ENCODE measurements at places on chromosomes 16 and 17. TPM values are rescaled to one million over a fixed set of nuclear protein-coding genes. Genes with fewer than 3 reads are reported as not detected.
A peak's percentile ranks its signal among the peaks of the same experiment; 100 is the strongest.

The DRC7 gene
- total RNA-seq = not detected

The DHRS7C gene
- not detected for total RNA-seq

The CCDC144A gene
- 0.16 TPM for total RNA-seq

The DNAH9 gene
- total RNA-seq = not detected

The SOX9 gene
- 1.9 TPM for total RNA-seq

The MYL11 gene
- total RNA-seq = not detected

The HBA2 gene
- not detected for total RNA-seq

DNA sequence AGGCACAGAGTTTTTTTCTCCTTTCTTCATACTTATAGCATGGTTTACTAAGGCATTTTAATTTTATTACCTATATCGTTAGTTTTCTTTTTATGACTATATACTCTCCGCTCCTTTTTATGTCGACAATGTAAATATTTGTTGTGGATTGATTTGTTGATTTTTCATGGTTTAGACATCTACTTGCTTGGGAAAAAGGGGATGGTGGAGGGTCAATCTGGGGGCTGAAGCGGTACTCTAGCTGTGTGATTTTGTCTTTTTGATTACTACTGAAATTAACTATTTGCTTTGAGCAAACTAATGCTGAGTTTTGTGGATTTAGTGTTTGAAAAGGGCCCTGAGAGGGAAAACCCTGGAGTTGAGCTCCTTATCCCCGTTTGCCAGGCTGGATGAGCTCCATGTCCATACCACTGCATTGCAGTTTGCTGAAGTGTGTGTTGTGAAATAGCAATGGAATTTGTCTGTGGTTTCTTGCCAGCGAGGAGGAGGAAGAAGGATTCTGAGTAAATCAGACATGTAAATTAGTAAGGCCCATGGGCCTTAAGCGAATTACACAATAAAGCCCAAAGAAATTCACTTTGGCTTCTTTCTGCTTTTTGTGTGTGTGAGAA, 72.0 kb downstream of the FTO start:
- H3K36me3 ChIP-seq = no peaks in the 10 kb centered on the region
- H3K27me3 ChIP-seq = no peaks in the 10 kb centered on the region
- peak overlapping the region; percentile 5 for H3K4me3 ChIP-seq
- peak overlapping the region; percentile 91 for H3K27ac ChIP-seq

DNA sequence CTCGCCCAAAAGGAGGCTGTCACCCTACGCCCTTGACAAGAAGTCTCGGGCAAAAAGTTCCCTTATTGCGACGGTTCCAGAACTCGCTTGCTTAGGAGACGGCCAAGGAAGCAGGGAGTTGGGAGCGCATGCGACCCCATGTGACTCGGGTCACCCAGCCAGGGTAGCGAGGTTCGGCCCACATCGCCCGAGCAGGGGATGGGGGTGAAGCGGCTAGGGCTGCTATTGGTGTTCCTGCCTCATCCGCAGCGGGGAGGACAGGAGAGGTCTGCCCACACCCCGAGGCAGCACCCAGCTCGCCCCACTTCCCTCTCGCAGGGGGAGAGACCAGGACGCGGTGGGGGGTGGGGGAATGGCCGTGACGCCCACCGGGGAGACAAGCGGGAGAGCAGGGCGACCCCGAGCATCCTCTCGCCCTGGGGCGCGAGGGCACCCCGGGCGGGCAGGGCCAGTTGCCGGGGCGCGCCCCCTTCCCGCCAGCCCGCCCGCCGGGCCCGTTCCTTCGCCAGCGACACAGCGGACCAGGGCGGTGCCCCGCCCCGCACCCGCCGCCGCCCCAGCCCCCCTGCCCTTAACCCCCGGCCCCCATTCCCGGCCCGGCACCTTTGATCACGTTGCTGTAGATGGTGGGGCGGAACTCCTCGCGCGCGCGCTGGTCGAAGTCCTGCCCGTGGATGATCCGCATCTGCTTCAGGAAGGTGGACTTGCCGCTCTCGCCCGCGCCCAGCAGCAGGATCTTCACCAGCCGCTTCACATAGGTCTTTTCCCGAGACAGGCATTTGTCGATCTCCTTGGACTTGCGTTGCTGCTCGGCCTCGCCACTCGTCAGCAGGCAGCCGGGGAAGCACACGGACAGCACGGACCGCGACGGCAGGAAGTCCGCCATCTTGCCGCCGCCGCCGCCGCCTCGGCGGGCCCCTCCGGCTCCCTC, 567 bp downstream of the GNA13 start:
- peaks cover 23% of the 10 kb centered on the region for H3K36me3 ChIP-seq
- peak overlapping the region; percentile 98 for H3K27ac ChIP-seq
- no peak for DNase-seq
- H3K4me1 ChIP-seq = peaks cover 35% of the 10 kb centered on the region
- H3K27me3 ChIP-seq = peaks cover 2% of the 10 kb centered on the region

GRCh38 chr17:39822051-39822451, 42.1 kb downstream of the IKZF3 start:
- DNase-seq = no peak
- H3K27me3 ChIP-seq = peaks cover 39% of the 10 kb centered on the region
- no peaks in the 10 kb centered on the region for H3K36me3 ChIP-seq
- peaks cover 2% of the 10 kb centered on the region for H3K4me1 ChIP-seq
- H3K27ac ChIP-seq = no peak overlapping the region
- H3K4me3 ChIP-seq = no peak overlapping the region

DNA sequence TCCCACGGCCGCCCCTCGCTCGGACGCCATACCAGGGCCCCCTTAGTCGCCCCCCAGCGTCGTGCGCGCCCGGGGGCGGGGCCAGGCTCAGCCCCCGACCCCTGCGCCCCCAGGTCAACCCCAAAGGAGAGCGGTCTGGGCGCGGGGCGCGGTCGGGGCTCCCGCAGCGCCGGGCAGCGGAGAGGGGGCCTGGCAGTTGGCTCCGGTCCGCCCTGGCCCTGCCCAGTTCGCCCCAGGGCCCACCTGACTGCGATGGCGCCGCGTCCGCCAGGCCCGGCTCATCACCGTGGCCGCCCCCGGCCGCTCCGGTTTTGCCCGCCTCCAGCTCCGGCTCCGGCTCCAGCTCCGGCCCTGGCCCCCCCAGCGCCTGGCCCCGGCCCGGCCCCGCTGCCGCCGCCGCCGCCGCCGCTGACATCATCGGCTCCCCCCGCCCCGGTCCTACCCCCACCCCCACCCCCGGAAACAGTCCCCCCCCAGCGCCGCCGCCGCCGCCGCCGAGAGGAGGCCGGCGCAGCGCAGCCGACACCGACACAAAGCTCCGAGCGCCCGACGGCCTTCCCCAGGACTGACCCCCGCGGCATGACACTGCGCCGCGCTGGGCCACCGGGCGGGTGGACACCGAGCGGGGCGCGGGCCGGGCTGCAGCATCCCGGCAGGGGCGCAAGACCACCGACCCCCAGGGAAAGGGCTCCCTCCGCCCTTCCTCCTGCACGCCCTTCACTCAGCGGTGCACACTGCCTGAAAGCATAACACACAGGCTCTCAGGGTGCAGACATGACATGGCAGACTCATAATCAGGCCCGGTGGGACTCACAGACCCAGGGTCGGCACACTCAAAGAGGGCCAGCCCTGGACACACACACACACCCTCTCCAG, at the start of gene ZBTB4:
Gene ZBTB4, minus strand, starts transcription at position 419 of the 876 bp plus-strand sequence. CDS start 12,830 bp downstream, outside the sequence.
- H3K4me1 ChIP-seq = peaks cover 58% of the 10 kb centered on the region
- DNase-seq = no peak
- peaks cover 4% of the 10 kb centered on the region for H3K36me3 ChIP-seq

- peak; percentile 78 for DNase-seq
- peaks cover 2% of the 10 kb centered on the region for H3K4me1 ChIP-seq
- H3K27ac ChIP-seq = no peak overlapping the region
- no peaks in the 10 kb centered on the region for H3K36me3 ChIP-seq
Observed at GRCh38 chr16:89583895-89584644, 8.5 kb downstream of the CPNE7 start.

- H3K27me3 ChIP-seq = peaks cover 8% of the 10 kb centered on the region
- no peaks in the 10 kb centered on the region for H3K36me3 ChIP-seq
- H3K27ac ChIP-seq = no peak overlapping the region
Observed at GRCh38 chr16:77585379-77586251, 136.7 kb upstream of the NUDT7 start.

DNA sequence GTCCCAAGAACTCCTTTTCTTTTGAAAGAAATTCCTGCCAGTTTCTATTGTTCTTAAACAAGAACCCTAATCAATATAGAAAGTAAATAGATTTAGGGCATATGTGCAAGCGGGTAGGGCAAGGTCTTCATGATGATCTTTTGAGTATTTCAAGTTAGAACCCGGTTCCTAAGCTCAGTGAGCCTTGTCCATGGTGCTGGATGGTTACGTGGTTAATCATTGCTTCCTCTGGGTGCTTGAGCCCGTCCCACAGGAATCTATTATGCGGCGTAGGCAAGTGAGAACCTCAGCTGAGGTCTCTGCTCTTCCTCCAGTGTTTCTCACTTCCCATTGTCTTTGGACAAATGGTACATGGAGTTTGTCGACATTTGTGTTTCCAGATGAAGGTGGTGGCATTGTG, 580.8 kb upstream of the EEF2KMT start:
- H3K36me3 ChIP-seq = no peaks in the 10 kb centered on the region
- no peak overlapping the region for H3K27ac ChIP-seq
- no peaks in the 10 kb centered on the region for H3K27me3 ChIP-seq
- no peak overlapping the region for H3K4me3 ChIP-seq

DNA sequence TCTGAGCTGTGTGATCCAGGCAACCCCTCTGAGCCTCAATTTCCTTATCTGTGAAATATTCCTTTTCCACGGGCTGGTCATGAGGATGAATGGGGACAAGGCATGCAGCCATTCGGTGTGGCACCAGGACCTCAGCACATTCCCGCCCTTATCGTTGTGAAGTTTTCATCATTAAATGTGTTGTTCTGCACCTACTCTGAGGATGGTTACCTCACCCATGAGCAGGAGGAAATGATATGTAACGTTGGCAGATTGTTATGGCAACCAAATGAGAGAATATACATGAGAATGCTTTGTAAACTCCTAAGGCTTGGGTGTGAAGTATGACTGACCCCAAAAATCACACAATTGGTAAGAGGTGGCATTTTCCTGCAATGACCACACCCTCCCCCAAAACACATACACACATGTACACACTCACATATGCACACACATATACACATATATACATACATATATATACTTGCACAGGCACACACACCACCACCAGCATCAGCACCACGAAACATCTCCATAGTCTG, 39.5 kb downstream of the SMARCE1 start:
- H3K4me3 ChIP-seq = no peak overlapping the region
- H3K27ac ChIP-seq = no peak overlapping the region
- H3K36me3 ChIP-seq = no peaks in the 10 kb centered on the region

DNA sequence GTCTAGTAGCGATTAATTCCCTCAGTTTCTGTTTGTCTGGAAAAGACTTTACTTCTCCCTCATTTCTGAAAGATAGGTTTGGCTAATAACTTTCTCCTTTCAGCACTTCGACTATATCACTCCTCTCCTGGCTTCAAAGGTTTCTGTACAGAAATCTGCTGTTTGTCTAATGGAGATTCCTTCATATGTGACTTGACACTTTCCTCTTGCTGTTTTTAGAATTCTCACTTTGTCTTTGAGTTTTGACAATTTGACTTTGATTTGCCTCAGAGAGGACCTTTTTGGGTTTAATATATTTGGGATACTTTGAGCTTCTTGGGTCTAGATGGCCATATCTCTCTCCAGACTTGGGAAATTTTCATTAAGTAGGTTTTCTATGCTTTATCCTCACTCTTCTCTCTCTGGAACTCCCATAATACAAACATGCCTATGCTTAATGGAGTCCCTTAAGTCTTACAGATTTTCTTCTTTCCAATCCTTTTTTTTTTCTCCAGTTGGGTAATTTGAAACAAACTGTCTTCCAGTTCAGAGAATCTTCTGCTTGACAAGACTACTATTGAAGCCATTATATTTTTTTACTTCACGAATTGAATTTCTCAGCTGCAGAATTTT, 7.8 kb upstream of the PRSS21 start:
- DNase-seq = no peak
- H3K4me3 ChIP-seq = no peak overlapping the region
- peaks cover 26% of the 10 kb centered on the region for H3K27me3 ChIP-seq

DNA sequence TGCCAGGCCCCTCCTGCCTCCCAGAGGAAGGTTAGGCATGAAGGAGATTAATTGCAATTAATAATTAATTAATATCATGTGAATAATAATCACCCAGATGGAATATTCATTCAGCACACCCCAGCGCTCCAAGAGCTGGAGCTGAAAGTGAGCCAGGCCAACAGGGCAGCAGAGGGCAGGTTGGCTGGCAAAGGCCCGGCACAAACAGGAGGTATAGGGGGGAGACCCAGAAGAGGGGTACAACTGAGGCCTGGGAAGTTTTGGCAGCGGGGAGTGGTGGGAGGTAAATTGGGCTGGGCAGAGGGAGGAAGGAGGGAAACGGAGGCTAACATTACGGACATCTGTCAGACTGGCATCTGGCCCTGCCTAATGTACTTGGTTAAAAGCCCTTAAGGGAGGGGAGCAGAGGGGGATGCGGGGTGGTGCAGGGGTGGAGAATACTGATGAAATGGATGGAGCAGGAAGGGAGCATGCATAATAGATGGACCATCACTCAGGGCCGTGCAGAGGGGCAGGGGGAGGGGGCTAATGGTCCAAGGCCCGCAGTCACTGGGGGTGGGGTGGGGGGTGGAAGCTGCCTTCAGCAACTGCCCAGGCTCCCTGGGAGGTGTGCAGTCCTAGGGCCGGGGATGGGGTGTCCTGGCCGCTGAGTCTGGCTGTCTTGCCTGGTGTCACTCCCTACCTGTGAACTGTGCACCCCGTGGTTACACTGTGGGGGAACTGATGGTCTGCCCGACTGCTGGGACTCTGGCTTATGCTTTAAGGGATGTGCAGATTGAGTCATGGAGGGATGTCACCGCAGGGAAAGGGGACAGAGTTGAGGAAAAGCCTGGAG, 1.9 kb downstream of the ADAM11 start:
- no peak overlapping the region for H3K27ac ChIP-seq
- no peaks in the 10 kb centered on the region for H3K4me1 ChIP-seq
- DNase-seq = no peak
- peaks cover 4% of the 10 kb centered on the region for H3K27me3 ChIP-seq
- H3K4me3 ChIP-seq = no peak overlapping the region
- no peaks in the 10 kb centered on the region for H3K36me3 ChIP-seq

DNA sequence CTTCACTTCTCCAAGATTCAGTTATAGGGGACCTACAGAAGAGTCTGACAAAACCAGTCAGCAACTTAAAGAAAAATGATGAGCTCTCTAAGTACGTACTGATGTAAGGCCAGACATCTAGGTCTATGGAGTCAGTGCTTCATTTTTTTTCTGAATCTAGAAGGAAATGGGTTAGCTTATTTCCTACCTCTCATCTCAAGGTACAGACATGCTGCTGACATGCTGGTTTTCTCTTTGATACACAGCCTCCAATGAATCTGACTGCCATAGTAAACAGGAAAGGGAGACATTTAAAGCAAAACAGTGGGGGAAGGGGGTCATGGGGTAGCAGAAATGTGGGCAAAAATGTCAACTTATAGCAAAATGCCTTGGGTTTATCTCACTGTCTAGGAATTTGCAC, 16.4 kb downstream of the CDR2 start:
- peaks cover 29% of the 10 kb centered on the region for H3K4me1 ChIP-seq
- no peak overlapping the region for H3K4me3 ChIP-seq
- no peak for DNase-seq
- H3K36me3 ChIP-seq = peaks cover 13% of the 10 kb centered on the region

DNA sequence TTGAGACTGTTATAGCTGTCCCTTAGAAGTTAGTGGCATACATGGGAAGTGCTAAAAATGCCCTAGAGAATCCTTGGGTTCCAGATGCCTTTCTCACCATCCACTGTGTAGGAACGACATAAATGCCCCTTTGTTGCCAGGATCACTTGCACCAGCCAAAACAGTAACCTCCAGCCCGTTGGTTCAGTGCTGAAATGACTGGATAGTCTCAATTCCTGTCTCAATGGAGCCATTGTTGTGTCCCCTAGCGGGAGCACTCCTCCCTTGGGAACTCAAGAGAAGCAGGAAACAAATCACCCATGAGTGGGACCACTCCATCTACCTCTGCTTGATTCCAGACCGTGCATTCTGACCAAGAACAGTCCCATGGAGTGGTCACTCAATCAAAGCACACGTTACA, 23.1 kb downstream of the MPHOSPH6 start:
- H3K4me3 ChIP-seq = no peak overlapping the region
- no peaks in the 10 kb centered on the region for H3K4me1 ChIP-seq

All from osteocyte (in vitro differentiated cells).